ENCODE measurements at places on chromosomes 11 and 22.

DNA sequence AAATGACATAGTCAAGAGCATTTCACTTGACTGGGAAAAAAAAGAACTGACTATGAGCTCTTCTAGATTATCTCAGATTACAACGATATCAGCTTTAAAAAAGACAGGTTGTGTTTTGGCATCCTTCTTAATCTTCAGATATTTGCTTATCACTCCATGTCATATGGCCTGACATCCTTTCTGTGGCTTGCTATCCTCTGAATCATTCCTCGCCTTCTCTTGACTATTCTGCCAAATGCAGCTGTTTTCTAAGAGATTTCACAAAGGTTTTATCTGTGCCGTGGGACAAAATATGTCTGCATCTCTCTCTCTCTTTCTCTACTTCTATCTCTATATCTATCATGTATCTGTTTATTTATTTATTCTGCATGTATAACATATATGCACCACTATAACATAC is 746.1 kb downstream of the CNTN5 start:
- no peak for DNase-seq

GRCh38 chr11:96303064-96303463 is 39.9 kb downstream of the MAML2 start:
- DNase-seq: no peak

GRCh38 chr11:20483931-20484330 is 96.4 kb downstream of the PRMT3 start:
- no peak for DNase-seq

- DNase-seq: no peak
Observed at GRCh38 chr22:36220451-36220921, 18.8 kb downstream of the APOL2 start.

DNA sequence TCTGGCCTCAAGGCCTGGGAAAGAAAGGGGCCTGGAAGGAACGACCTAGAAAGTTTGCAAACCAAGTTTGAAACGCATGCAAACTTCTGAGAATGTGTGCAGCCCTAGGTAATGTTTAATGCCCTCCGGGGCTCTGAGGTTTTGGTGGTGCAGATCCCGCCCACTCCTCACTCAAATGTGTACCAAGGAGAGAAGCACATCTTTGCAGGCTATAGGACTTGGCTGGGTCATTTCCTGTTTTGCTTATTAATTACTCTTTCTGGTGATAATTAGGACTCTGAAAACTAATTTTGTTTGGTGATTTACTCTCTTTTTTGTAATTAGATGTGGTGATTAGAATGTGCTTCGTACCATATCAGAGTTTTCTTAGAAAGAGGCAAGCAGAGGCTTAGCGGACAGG is 625.9 kb upstream of the CADM1 start:
- DNase-seq: no peak

- DNase-seq: no peak
Observed at GRCh38 chr11:74671520-74672196, 59.6 kb downstream of the CHRDL2 start.

GRCh38 chr11:64855596-64856304 is 11.3 kb upstream of the CDC42BPG start:
- DNase-seq: no peak

DNA sequence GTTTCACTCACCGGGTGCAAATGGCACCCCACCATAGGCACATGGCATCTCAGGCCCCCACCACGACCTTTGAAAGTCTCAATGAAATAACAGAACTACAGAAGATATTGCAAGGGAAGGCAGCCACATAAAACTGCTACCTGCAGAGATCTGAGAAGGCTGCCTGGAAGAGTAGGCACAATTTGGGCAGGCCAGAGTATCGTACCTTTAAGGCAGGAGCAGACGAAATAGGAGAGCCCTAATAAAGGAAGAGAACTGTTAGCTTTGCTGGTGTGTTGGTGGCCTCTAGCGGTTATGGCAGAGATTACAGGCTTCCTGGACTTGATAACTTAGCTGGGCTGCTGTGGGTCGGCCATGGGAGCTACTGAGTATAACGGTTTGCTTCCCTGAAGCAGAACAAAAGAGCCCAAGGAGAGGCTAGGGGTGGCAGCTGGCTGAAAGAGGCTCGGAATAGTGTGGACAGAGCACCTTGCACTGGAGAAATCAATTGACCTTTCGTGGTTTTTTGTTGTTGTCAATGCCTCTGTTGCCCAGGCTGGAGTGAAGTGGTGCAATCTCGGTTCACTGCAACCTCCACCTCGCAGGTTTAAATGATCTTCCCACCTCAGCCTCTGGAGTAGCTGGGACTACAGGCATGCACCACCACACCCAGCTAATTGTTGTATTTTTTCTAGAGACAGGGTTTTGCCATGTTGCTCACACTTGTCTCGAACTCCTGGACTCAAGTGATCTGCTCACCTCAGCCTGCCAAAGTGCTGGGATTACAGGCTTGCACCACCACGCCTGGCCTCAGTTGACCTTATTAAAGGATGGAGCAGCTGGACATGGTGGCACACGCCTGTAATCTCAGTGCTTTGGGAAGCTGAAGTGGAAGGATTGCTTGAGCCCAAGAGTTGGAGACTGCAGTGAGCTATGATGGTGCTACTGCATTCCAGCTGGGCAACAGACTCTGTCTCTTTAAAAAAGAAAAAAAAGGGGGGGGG is 4.8 kb downstream of the SDF2L1 start:
- DNase-seq: peak; percentile 90

GRCh38 chr11:34519595-34520235 is 6.1 kb upstream of the ELF5 start:
- no peak for DNase-seq
